NCI-H1694 (cell line): ENCODE measurements at places on chromosomes 12 and 14.

DNA sequence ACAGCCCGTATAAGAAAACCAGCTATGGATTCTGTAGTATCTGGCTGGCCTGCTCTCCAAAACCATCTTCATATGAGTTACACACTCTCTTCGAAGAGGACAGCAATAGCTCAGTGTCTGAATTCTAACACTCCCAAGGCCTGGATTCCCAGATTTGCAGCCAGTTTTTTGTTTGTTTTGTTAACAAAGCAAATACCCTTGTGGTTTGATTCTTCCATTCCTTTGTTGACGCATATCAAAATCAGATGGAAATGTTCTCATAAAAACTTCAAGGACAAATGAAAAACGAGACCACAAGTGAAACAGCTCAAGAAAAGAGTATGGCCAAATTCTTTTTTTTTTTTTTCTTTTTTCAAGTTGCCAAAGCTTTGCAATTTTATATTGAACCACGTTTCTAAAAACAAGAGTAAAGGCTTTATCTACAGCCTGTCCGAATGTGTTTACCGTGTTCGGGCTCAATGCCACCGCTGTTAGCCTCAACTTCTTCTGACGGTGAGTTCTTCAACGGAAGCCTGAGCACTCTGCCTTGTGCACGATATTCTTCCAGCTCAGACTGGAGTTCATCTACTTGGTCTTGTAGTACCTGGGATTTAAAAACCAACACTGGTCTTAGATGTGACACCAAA lies 67.5 kb downstream of the NIN start:
- DNase-seq = no peak

- no peak for DNase-seq
Observed at GRCh38 chr14:91573528-91573893, 63.4 kb upstream of the PPP4R3A start.

DNA sequence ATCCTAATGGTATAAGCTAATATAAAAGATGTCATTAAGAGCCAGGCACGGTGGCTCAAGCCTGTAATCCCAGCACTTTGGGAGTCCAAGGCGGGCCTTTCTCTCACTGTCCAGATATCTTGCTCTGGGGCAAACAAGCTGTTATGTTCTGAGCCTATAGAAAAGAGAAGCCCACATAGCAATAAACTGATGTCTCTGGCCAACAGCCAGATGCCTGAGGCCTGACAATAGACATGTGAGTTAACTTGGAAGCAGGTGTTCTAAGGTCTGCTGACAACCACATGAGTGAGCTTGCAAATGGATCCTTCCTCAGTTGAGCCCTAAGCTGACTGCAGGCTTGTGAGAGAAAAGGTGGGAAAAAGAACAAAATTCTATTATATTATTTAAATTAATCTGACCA lies 25.0 kb downstream of the YAF2 start:
- no peak for DNase-seq

DNA sequence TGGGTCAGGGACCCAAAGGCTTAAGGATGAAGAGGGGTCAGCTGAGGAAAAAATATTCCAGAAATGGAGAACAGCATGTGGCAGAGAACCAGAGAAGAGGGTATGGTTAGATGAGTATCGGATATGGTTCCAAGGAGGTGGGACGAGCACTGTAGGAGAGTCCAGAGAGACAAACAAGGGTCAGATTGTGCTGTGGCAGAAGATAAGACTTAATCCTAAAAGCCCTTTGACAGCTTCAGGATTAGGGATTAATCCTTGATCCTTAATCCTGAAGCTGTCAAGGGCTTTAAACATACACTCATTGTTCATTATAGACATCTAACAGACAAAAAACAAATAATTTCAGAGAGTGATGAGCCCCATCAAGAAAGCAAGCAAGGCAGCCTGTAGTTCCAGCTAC lies 124.0 kb downstream of the SPTSSA start:
- DNase-seq = no peak

DNA sequence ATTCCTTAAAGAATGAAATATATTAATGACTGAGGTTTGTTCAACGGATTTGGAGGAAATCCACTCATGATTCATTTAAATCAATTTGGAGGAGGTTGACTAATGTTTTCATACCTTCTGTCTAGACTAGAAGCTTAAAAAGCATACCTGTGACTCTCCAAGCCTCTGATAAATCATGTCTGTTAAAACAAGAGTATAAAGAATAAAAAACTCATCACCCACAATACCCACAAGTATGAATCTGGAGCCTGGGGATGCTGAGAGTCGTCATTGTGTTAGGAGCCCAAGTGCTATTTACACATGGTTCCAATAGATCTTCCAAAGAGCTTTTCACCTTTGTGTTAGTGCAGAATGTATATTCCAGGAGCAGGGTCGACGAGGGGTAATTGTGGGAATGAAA lies 86.8 kb upstream of the ADAMTS20 start:
- DNase-seq = no peak
